ENCODE measurements at places on chromosomes 2 and 18.

DNA sequence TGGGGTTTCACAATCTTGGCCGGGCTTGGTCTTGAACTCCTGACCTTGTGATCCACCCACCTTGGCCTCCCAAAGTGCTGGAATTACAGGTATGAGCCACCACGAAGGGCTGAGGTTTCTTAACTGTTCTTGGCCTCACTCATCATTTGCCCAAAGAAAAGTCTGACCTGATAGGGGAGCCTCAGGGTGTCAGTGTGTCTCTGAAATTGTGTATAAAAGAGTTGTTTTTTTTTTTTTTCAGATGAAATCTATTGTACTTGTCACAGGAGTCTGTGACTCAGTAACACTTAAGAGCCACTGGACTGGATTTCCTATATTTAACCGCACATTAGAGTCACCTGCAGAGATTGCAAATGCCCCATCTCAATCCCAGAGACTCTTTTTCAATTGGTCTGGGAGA is 16.9 kb downstream of the PMAIP1 start:
- DNase-seq, result no peak

DNA sequence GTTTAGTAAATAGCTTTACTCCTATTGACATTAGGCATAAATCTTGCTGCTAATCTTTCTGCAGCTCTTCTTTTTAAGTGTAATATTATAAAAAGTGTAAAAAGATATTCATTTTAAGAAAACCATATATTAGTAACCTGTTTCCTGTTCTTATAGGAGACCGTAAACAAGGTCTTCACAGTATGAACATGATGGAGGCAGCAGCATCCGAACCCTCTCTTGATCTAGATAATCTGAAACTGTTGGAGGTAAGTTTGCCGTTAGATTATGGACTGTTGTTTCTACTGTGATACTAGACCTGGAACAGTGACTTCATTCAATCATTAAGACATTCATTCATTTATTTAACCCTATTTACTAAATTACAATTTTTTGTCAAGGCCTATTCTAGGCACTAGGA is 120.0 kb upstream of the FAM117B start:
- DNase-seq, result no peak

DNA sequence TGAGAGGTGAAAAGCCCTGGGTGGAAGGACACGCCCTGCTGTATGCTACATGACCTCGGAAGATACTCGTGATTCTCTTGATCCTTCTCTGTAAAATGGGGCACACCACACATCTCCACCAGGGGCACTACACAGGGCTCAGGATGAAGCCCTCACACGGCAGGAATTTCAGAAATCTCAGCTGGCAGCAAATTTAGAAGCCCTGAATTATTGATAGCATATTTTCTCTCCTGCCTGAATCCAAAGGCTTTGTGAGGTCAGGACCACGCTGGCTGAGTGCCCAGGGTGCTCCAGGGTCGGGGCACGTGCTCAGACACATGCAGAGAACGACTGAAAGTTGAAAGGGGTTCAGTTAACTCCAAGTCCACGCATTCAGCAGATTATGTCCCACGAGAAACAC is 42.1 kb upstream of the GALR1 start:
- no peak for DNase-seq

DNA sequence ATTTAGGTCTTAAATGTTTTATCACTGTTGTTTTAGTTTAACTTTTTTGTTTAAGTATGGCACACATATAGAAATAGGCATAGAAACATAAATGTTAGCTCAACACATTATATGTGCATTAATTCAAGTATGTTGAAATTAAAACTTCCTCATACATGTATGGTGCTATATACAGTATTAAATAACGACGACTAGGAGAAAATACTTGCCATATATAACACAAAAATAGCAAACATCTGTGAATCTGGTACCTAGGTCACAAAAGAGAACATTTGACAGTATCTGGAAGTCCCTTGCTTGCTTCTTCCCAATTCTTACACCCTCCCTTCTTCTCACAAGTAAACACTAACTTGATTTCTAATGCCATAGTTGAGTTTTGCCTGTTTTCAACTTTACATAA is 38.4 kb downstream of the ZNF638 start:
- DNase-seq, result no peak

- DNase-seq, result no peak
These were observed 24.7 kb downstream of the RNF103 start for GRCh38 chr2:86598966-86599365.

DNA sequence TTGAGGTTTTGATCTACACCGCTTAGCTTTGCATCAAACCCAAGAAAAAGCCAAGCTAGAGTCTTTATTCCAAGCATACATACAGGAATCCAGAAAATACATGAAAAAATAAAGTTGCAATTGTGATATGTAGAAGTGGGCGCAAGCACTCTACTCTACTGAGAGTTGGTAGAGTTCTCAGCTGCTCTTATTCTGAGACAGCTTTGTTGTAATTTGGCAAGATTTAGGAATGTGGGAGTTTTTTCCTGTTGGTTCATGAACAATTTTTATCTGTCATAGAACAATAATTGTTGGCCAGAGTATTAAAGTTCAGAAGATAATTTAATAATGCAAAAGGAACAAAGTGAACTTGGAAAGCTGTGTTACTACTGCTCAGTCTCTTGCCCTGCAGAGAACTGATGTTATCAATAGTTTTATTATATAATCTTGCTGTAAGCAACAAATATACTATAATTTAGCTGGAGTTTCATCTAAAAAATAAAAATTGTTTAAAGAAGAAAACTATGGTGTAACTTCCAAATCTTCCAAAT is 302.0 kb upstream of the RND3 start:
- DNase-seq, result no peak

DNA sequence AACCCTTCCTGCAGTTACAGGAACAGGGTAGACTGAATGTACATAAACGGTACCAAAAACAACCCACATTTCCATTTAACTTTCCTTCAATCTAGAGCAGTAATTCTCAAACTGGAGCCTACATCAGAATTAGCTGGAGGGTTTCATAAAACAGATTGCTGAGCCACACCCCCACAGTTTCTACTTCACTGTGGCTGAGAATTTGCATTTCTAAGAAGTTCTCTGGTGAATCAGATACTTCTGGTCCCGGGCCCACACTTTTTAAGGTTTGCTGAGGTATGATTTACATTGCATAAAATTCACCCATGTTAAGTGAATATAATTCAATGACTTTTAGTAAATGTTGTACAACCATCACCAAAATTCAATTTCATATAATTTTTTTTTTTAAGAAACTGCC is 113.7 kb downstream of the SRBD1 start:
- peak; percentile 33 for DNase-seq

GRCh38 chr2:206990360-206990759 is 51.0 kb downstream of the CPO start:
- DNase-seq, result no peak

GRCh38 chr2:222477962-222478608 is 53.7 kb downstream of the SGPP2 start:
- no peak for DNase-seq
